Activated T-helper 9 cell treated with anti-CD3 and anti-CD28 coated beads, Interleukin-2, amount 50 U/mL, for 16 hours (primary cell): ENCODE measurements at places on chromosomes 4 and X.

GRCh38 chr4:166104623-166105022 is 231.6 kb downstream of the TLL1 start:
- DNase-seq, result no peak

GRCh38 chr4:107951551-107951950 is 20.2 kb downstream of the CYP2U1 start:
- DNase-seq, result no peak

GRCh38 chr4:146255874-146256273 is 41.5 kb downstream of the REELD1 start:
- no peak for DNase-seq

GRCh38 chr4:91127831-91128230 is 1000.6 kb downstream of the CCSER1 start:
- DNase-seq, result no peak

GRCh38 chr4:104859601-104860237 is 287.0 kb upstream of the TET2 start:
- no peak for DNase-seq

- DNase-seq, result no peak
Measured at GRCh38 chr4:168740691-168741090, 243.8 kb downstream of the PALLD start.
